AG09309 (cell line): ENCODE measurements at places on chromosomes 4 and X.

- no peak for DNase-seq
Measured at GRCh38 chrX:23372220-23372902, 37.7 kb downstream of the PTCHD1 start.

DNA sequence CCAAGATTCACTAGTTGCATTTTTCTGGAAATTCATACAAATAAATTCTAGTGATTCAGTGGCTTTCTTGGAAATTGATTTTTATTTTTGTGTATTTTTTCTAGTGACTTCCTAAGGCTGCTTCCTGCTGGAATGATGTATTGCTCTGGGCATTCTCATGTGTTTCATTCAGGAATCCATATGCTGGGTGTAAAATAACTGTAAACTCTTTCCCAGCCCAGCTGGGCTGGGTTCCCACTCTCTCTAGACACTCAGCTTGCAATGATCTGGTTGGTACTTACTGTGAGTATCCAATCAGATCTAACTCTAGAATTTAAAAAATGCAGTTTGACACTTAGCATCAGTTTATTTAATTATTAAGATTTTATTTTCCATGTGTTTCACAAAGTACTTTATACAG lies 882.2 kb downstream of the STIM2 start:
- DNase-seq, result no peak

DNA sequence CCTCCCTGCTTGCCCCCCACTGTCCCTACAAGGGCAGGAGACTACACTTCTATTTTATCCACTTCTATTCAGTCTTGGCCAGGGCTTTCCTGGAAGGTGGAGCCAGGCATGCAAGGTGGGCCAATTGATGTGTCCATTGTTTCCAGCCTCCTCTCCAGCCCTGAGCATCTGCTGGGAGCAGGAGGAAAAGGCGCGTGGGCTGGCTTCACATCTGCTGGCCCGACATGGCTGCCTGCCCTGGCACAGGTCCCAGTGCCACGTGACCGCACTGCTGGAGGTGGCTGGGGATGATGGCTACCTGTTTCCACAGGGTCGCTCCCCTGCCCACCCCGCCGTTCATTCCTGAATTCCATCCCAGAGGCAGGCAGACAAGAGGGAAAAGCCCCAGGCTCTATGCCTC lies 247.7 kb downstream of the AFAP1 start:
- DNase-seq, result no peak

DNA sequence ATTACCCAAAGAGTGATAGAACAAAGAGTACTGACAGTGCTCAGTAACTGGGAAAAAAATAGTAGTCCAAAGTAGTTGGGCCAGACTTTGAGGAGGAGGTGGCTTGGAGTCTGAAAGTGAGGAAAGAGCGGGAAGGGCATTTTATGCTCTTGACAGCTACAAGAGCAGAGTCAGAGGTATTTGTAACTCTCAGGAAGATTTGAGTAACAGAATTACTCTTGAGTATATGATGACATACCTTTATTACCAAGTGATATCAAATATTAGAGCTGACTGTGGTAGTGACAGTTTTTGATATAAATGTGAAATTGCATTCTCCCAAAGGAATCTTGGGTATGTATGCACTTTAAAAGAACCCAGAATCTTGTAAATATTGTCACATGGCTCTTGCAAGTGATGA lies 2.2 kb downstream of the SLAIN2 start:
- no peak for DNase-seq

DNA sequence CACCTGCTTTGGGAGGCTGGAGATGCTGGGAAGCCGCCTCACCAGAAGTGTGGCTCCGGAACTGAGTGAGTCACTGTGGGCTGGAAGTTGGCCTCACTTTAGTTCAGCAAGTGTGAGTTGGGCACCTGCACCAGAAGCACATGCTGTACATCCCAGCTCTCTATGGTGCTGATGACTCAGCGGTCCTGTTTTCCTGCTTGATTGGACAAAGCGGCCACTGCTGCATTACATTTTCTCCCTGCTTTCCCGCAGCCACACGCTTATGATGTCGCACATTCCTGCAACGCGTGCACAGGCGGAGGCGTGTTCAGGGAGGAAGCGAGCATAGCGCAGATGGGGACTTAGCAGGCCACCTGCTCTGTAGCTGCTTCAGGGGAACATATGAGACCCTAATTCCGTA lies 26.7 kb upstream of the CLDN34 start:
- DNase-seq, result no peak

GRCh38 chr4:148166132-148166591 lies 276.1 kb downstream of the NR3C2 start:
- no peak for DNase-seq

- no peak for DNase-seq
Measured at GRCh38 chrX:148917441-148917840, 417.0 kb downstream of the AFF2 start.

DNA sequence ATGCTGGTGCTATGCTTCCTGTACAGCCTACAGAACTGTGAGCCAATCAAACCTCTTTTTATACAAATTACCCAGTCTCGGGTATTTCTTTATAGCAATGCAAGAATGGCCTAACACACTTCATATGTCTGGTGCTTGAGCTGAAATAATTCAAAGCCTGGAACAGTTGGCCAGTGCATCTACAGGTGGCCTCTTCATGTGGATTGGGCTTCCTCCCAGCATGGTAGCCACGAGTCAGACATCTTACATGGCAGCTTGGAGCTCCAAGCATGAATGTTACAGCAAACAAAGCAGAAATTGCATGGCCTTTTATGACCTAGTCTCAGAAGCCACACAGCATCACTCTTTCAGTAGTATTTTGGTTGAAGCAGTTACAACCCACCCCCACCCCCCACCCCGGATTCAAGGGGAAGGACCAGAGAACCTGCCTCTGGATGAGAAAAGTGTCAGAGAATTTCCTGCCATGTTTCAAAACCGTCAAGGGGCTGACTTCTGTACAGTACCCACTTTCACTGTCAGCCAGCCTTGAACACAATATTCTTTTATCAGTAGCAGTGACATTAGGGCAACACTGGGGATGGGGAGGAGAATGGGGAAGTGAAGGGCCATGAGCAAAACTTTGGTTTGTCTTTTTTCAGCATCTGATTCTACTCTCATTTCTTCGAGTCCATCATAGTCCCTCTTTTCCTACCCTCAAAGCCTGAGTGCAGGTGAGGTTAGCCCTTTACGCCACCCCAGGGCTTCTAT lies 368.7 kb downstream of the BCOR start:
- no peak for DNase-seq

DNA sequence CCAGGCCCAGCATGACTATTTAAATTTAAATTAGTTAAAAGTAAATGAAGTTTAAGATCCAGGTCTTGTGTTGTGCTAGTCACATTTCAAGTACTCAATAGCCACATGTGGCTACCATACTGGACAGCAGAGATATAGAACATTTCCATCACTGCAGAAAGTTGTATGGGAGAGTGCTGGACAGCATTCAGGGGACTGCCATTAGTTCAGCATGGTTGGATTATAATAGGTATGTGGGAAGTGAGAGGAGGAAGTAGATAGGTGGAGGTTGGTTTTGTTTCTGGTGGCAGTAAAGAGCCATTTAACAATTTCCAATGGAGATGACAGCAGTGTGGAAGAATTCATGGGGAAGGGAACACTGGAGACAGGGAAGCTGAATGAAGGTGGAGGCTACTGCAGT lies 42.1 kb downstream of the ERVMER34-1 start:
- no peak for DNase-seq

- DNase-seq, result no peak
Measured at GRCh38 chrX:30961387-30962174, 72.5 kb upstream of the TAB3 start.

- DNase-seq, result no peak
Measured at GRCh38 chrX:39427492-39427891, 626.2 kb downstream of the MID1IP1 start.

- DNase-seq, result no peak
Measured at GRCh38 chr4:168151327-168151726, 59.0 kb downstream of the ANXA10 start.

GRCh38 chr4:42716996-42717395 lies 60.1 kb upstream of the ATP8A1 start:
- no peak for DNase-seq

DNA sequence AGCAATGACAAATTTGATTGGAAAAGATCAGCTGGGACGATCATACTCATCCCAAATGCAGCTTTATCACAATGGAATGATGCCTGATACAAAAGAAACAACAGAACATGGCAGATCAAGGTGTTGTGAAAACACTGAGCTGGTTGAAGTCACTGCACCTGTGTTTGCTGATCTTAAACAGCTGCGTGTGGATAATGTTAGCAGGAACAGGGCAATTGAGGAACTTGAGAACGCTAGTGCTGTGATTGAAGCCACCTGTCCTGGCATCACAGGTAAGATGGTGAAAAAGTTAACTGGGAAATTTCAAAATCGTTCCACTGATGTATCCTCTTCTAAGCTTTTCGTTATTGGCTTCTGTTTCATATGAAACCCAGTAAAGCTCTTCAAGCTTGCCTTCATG lies 27.4 kb upstream of the SOD3 start:
- DNase-seq, result no peak

DNA sequence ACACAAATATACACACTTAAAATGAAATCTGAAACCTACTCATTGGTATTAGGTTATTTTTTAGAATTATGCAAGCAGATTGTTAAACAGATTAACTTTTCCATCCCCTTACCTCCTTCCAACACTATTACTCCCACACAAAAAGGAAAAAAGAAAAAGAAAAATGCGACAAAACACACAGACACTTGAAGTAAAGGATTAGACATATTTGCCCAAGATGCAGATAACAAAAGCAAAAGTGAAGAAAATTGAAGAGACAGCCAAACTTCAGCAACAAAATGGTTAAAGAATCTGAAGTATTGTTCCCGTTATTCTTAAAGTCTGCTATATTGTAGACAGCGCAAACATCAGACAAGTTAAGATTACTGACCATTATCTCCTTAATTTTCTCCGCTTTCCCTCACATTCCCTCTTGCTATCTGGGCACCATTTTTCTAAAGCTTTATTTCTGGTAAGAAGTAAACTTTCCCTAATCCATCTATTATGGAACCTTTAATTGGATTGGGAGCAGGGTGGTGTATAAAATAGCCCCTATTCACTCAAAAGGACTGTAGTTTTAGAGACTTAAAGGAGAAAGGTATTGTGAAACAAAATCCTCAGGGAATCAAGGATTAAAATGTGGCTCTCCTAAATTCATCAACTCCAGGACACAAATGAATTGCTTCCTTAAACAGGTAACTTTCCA lies 34.7 kb upstream of the MAB21L2 start:
- DNase-seq, result no peak

GRCh38 chrX:136708348-136708747 lies 60.4 kb downstream of the CD40LG start:
- DNase-seq, result no peak

GRCh38 chr4:6782846-6783110 lies 251 bp downstream of the KIAA0232 start:
- no peak for DNase-seq

- no peak for DNase-seq
Measured at GRCh38 chr4:23734000-23734399, 155.8 kb downstream of the PPARGC1A start.

DNA sequence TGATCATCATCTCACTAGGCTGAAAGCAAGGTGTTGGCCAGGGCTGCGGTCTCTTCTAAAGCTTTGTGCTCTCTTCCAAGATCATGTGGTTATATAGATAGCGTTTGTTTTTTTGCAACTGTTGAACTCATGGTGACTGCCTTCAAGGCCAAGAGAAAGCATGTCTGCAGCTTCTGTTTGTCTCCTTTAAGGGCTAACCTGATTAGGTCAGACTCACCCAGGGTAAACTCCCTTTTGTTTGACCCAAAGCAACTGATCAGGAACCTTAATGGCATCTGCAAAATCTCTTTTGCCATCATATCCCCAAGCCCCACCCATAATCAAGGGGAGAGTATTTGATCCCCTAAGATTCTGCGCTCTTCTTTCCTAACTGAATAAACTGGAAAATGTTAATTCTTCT lies 72.2 kb upstream of the ALG13 start:
- DNase-seq, result no peak

DNA sequence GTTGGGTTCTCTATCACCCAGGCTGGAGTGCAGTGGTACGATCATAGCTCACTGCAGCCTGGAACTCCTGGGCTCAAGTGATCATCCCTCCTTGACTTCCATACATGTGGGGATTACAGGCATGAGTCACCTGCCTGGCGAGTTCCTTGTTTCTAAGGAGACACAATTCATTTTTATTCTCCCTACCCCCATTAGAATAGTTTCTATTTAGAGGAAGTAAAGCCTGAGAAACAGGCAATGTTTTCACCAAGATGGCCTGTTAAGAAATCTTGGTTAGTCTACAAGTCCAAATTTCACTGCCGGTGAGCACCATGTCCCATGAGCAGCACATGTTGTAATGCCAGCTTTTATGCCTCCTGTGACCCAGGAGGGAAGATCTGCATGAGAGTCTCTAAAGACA lies 5.7 kb downstream of the CYBB start:
- DNase-seq, result no peak

GRCh38 chr4:153555730-153556434 lies 89.7 kb downstream of the TMEM131L start:
- no peak for DNase-seq

- DNase-seq, result no peak
Measured at GRCh38 chr4:4593596-4594284, 51.9 kb upstream of the STX18 start.

GRCh38 chr4:165656399-165656798 lies 216.6 kb upstream of the TLL1 start:
- no peak for DNase-seq

DNA sequence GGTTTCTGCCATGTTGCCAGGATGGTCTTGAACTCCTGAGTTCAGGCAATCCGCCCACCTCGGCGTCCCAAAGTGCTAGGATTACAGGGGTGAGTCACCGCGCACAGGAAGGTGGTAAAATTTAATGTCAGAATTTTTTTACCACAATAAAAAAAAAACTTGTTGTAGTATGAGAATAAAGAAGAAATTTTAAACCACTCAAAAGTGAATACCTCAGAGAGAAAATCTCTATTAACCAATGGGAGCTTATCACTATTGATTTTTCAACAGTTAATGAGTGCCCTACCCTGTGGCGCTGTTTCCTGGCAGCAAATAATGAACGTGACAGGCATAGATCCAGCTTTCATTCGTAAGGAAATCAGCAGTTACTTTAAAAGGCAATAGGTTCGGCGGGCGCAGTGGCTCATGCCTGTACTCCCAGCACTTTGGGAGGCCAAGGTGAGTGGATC lies 32.7 kb upstream of the SLC25A4 start:
- no peak for DNase-seq

DNA sequence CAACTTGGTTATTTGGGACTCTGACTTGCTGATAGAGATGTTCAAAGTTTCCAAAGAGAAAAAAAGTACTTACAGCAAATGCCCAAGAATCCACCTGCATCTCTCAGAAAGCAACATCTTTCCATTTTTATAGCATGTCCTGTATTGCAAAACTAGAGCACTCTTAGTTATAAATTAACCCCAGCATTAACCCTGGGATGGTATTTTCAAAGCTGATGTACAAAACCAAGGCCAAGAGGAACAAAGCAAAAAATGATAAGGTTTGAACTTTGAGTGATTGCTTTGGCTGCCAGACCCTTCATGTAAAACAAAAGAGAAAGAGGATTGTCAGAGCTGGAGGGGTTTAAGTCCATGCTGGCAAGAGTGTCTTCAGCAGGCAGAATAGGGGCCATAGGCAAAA lies at the start of gene SERPINA7:
TSS of gene SERPINA7 (minus strand) at position 103 of the 400 bp plus-strand sequence. CDS start 1,669 bp downstream, outside the sequence.
- no peak for DNase-seq

GRCh38 chr4:150515135-150515534 lies 66.8 kb upstream of the MAB21L2 start:
- no peak for DNase-seq

GRCh38 chr4:185171373-185172071 lies 28.5 kb downstream of the SLC25A4 start:
- no peak for DNase-seq
